ENCODE measurements at places on chromosomes 2 and 18. TPM values are rescaled to one million over a fixed set of nuclear protein-coding genes. Genes with fewer than 3 reads are reported as not detected.

DNA sequence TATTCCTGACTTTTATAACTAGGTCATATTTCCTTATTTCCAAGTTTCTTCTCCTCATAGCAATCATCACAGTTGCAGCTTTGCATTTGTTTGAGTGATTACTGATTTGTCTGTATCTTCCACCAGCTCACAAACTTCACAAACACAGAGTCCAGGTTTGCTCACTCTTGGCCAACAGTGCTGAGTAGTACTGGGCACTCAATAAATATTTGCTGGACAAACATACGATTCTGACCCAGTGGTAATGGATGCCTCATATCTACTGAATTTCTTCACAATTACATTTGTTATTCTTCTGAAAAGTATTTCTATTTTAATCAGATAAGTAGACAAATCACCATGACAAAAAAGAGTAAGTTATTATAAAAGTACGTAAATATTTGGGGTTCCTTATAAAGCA, 516.3 kb downstream of the TDRD15 start:
- DNase-seq: no peak

DNA sequence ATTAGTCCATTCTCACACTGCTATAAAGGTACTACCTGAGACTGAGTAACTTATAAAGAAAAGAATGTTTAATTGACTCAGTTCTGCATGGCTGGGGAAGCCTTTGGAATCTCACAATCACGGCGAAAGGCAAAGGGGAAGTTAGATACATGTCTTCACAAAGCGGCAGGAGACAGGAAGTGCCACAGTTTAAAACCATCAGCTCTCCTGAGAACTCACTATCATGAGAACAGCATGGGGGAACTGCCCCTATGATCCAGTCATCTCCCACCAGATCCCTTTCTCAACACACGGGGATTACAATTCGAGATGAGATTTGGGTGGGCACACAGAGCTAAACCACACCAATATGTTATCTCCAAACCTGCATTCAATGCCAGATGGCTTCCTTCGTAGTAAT, 716.1 kb downstream of the DCC start:
- no peak for DNase-seq

Gene SKOR2
- not detected for polyA plus RNA-seq

Gene SPDYA
- 0.11 TPM for polyA plus RNA-seq

Gene RPL37A
- polyA plus RNA-seq: 3,067 TPM
